ENCODE measurements at places on chromosomes 11 and 22. TPM values are rescaled to one million over a fixed set of nuclear protein-coding genes. Genes with fewer than 3 reads are reported as not detected.

DNA sequence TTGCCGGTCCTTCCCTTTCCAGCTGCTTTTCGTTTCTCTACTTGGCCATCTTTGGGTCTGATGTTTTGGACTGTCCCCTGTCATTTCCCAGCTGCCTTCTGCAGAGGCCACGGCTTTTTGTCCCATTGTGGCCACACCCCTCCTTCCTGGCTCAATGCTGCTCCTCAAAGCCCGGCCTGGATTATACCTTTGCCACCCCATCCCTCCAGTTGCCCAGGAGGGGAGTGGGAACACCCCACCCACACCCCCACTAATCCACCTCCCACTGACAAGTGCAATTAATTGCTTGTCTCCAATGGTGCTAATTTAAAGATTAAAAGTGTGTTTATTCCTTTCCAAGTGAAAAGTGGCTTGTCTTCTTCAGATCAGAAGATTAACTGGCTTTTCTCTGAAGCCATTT is 34.2 kb upstream of the CSNK2A3 start:
- DNase-seq, result no peak

DNA sequence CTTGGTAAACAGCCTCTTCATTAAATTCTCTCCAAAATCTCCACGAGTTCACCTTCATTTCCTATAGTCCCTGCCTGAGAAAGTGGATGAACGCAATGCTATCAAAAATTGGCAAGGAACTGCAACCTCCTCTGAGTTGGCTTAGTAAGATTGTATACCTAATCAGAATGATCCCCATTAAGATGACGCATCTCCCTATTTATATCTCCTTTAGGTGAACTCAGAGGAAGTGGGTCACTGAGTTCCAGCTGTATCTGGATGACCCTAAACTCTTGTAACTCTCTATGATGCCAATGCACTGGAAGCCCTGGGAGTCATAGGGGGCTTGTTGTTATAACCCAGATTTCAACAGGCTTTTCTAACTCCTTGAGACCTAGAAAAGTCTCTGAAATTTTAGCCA is 48.2 kb downstream of the OR10A6 start:
- DNase-seq, result no peak

- DNase-seq, result no peak
Measured at GRCh38 chr22:49869086-49869830, 15.6 kb downstream of the ZBED4 start.

YPEL1 gene
- 4.6 TPM for polyA plus RNA-seq

GRCh38 chr11:40445391-40445790 is 1014.1 kb downstream of the LRRC4C start:
- no peak for DNase-seq

CCDC73 gene
- polyA plus RNA-seq, result not detected

GTF2H1 gene
- 38.5 TPM for polyA plus RNA-seq

HPX gene
- 0.38 TPM for polyA plus RNA-seq

DNA sequence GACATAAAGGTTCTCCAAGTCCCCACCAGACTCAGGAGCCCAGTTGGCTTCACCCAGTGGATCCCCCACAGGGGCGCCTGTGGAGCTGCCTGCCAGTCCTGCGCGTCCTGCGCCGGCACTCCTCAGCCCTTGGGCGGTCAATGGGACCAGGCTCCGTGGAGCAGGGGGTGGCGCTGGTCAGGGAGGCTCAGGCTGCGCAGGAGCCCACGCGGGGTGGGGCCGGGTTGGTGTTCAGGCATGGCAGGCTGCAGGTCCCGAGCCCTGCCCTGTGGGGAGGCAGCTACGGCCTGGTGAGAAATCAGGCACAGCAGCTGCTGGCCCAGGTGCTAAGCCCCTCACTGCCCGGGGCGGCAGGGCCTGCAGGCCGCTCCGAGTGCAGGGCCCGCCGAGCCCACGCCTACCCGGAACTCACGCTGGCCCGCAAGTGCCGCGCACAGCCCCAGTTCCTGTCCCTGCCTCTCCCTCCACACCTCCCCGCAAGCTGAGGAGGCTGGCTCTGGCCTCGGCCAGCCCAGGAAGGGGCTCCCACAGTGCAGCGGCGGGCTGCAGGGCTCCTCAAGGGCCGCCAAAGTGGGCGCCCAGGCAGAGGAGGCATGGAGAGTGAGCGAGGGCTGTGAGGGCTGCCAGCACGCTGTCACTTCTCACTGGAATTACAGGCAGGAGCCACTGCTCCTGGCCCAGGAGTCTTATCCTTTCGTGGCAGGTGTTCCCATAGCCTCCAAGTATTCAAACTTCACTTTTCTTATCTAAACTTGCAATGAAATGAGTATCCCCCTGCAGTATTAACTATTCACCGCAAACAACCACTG is 22.8 kb upstream of the ZBTB44 start:
- no peak for DNase-seq

DNA sequence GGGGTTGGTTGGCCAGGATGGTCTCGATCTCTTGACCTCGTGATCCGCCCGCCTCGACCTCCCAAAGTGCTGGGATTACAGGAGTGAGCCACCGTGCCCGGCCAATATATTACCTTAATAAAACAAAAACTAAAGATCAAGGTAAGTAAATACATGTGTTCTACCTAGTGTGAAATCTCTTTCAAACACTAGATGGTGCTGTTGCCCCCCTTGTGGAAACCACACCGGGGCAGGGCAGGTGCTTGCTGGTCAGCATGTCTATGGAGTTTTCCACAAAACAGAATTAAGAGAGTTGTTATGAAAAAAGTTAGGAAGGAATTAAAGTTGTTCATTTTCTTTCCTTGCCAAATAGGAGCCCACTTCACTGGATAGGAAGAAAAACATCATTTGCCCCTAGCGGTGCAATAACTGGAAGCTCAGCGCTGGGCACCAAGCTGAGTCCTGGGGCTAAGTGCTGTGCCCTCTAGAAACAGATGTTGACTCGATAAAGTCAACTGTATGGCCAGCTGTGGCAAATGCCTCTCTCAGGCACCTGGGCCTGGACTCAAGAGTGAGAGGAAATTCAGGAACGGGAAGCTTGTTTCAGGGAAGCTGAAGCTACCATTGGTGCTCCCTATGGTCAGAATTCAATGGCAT is 6.3 kb upstream of the KCNJ5 start:
- DNase-seq, result no peak

- DNase-seq, result no peak
Measured at GRCh38 chr22:37165940-37166674, 16.4 kb upstream of the IL2RB start.

GRCh38 chr11:103294516-103294915 is 185.3 kb downstream of the DYNC2H1 start:
- DNase-seq, result no peak

GRCh38 chr22:25742918-25743708 is 1.1 kb downstream of the MYO18B start:
- no peak for DNase-seq

DNA sequence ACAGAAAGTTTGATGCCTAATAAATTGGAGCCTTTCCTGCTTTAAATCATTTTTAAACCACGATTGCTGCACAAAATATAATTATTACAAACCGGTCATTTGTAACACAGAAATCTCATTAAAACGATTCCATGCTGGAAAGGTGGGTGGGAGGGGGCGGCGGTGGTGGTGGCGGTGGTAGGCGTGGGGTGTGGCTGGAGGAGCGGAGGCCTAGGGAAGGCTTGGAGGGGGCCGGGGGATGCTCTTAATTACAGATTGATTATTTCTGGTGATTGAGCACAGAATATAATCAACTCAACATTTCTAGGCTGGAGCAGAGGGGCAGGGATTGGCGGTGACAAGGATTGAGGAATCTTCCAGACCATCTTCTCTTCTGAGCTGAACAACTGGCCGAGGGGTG is 157.5 kb downstream of the TRIM29 start:
- no peak for DNase-seq

ACRV1 gene
- polyA plus RNA-seq, result 0.03 TPM

DNA sequence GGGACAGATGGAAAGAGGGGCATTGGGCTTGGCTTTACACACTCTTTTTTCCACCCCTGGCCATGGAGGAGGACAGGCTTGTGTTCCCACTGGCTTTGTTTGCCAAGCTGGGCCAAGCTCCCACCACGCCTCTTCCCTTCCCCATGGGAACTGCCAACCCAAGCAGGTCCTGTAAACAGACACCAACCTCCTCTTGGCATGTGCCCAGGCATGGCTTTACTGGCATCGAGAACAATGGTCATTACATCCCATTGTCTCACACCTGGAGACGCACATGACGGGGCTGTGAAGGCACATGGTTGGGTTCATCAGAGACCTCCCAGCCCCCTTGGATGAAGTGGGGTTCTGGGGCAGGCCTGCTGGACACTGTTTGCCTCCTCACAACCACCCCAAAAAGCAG is 11.7 kb downstream of the SEC14L3 start:
- DNase-seq, result no peak

All from psoas muscle (tissue), 8 donors.